ENCODE measurements at places on chromosomes 11 and 22.
A peak's percentile ranks its signal among the peaks of the same experiment; 100 is the strongest.

DNA sequence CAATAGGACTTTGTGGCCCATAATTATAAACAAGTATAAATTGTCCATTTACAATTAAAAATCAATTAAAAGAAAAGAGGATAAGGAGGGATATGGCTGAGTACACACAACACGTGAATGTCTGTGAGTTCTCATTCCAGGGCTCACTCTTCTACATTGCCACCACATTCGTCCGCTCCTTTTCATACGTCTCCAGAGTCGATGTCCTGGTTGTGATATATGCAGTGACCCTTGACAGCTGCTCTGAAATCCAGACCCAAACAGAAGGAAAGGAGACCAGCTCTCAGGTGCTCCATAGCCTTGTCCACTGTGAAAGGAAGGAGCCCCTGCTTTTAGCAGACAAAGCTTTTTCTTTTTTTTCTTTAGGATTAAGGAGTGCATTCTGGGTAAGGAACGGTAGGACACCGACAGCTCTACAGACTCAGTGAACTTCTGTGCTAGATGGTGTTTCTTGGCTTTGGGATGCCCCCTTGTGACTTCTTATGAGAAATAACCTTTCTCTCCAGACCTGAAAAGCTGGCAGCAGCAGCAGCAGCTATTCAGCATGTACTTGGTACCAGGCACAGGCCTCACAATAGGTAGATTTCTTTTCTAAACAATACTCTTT, 19.7 kb upstream of the DNAJB13 start:
- no peak for DNase-seq

DNA sequence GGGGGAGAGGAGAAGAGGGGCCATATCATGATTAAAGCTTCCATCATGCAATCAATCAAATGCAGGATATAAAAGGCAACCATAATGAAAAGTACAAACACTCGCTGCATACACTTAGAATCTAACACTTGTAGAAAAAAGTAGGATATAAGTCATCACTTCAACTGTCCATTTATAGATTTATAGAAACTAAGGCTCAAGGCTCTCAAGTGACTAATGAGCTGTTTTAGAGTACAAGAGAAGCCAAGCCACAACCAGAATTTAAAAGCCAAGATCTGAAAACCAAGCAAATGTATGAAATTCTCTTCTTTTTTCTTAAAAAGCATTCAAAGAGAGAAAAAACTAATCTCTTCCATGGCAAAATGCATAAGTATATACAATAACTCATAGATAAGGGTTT, 160.2 kb upstream of the BLID start:
- no peak for DNase-seq

GRCh38 chr11:64971421-64972233, at the start of gene MAJIN:
MAJIN (minus strand) TSS chr11:64972108; CDS start chr11:64959405, 12,703 bp downstream.
- DNase-seq: peak; percentile 93

DNA sequence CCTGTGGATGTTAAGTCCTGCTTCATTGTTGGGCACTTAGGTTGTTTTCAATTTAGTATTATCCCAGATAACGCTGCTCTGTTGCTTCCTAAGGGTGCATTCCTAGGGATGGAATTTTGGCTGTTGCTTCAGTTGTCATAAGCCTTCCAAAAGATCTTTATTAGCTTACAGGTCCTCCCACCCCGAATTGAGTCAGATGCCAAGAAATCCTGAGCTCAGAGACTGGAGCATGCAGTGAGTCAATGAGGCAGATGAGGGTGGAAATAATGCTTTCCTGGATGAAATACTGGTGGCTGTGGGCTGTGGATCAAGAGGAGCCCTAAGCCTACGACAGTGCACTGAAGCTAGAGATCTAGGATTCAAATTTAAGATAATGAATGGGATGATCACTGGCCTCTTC, 10.7 kb upstream of the IL18BP start:
- no peak for DNase-seq

DNA sequence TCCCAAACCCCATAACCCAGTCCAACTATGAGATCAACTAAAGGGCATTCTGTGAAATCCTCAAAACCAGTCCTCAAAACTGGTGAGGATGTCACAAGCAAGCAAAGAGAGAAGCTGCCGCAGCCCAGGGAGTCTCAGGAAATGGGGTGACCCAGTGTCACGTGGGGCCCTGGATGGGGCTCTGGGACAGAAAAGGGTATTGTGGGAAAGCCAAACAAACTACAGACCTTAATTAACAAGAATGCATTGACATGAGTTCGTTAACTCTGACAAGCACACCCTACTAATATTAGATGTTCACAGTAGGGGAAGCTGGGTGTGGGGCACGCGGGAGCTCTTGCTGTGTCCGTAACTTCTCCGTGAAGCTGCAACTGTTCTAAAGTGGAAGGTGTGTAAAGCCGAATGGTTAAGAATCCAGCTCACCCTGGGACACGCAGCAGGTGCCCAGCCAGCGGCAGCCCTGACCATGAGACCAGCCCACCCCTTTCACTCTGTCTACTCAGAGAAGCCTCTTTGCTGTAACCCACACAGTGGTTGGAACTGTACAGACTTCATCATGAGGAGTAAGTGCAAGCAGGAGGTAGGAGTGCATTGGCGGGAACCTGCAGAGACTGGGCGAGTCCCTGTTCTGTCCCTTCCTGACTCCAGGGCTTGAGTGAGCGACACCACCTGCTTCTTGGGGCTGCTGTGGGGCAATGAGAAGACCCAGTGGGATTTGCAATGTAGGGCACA, 17.9 kb downstream of the LINC01488 start:
- DNase-seq: no peak

GRCh38 chr22:30362651-30363281, 6.0 kb downstream of the CCDC157 start:
- no peak for DNase-seq

- DNase-seq: no peak
Measured at GRCh38 chr11:96278039-96278897, 64.7 kb downstream of the MAML2 start.

- no peak for DNase-seq
Measured at GRCh38 chr11:74695705-74696280, 35.4 kb downstream of the CHRDL2 start.

- no peak for DNase-seq
Measured at GRCh38 chr11:83656796-83657330, 370.7 kb upstream of the CCDC90B start.

DNA sequence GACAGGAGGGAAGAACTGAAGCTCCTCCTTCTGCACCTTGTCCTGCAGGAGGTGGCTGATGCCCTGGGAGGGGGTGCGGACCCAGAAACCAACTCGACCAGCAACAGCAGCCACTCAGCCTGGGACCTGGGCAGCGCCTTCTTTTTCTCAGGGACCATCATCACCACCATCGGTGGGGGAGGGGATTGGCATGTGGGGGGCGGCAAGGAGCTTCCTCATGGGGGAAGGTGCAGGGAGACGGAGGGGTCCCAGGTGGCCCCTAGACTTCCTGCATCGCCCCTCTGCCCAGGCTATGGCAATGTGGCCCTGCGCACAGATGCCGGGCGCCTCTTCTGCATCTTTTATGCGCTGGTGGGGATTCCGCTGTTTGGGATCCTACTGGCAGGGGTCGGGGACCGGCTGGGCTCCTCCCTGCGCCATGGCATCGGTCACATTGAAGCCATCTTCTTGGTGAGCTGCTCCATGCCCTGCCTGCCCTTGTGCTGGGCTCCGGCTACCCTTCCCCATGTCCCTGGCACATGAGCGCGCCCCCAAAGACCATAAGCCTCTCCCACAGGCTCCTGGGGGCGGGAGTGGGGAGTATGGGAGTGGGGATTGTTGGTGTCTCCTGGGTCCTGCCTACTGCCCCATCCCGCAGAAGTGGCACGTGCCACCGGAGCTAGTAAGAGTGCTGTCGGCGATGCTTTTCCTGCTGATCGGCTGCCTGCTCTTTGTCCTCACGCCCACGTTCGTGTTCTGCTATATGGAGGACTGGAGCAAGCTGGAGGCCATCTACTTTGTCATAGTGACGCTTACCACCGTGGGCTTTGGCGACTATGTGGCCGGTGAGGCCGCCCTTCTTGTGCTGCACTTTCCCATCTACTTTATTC, 3.1 kb upstream of the CATSPERZ start:
- no peak for DNase-seq

DNA sequence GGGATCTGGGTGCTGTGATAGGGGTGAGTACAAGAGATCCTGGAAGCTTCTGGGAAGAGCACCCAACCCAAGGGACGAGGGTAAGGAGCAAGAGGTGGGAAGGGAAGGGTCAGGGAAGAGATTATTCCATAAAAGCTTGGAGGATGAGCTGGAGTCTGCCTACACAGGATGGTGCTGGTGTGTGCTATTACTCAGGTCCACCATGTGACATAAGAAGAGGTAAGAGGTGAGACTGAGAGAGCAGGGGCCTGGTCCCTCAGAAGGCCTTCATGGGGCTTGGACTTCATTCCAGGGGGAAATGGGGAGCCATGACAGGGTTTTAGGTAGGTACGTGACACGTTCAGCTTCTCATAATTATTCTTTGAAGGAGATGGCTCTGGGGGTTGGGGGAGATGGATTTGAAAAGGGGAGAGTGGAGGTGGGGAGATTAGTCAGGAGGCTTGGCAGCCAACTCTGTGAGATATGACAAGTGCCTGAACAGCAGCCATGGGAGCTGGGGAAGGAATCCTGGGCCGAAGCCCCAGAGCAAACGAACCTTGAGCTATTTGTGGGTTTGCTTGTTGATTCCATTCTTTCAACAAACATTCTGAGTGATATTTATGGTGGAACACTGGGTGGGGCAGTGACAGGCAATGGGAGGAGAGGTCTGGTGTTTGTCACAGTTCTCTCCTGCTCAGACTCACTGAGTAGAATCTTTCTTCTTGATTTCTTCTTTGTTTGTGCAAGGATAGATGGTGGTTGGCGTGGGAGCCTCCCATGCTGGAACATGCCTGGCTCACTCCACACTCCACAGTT, 11.2 kb upstream of the NCAM1 start:
- no peak for DNase-seq

DNA sequence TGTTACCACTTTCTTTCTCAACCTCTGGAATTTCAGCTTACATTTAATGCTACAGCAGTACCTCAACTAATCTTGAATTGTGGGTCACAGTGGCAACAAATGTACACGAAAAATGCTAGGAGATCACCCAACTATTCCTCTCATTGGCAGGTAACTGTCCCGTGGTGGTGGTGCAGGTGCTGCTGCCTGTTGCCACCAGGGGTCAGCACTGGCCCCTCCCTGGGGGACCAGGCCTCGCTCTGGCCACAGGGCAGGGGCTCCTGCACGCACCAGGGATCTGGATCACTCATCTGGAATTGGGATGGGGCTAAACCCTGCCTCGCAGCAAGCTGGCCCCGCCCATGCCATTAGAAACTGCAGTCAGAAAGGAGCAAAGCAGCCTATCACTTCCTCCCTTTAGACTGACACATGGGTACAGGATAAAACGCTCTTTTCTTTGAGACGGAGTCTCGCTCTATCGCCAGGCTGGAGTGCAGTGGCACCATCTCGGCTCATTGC, 6.9 kb upstream of the POLDIP3 start:
- DNase-seq: peak; percentile 55

DNA sequence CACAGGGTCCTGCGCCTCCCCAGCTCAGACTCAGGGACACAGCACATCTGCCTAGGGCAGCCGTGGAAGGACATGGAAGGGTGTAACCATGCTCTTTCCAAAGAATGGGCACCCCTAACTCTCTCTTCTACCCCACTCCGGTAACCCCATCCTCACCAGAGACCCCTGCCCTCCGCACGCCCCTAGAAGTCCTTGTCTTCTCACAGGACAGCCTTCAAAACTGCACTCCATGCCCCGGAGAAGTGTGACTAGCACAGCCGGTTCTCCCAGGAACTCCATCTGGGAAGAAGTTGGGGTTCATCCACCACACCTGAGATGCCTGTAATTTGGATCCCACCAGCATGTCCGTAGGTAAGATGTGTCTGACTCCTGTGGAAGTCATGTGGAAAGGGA, 25.0 kb downstream of the P2RY2 start:
- no peak for DNase-seq

- no peak for DNase-seq
Measured at GRCh38 chr22:38554281-38554680, 15.7 kb downstream of the DMC1 start.

- no peak for DNase-seq
Measured at GRCh38 chr11:131378931-131379330, 8.5 kb downstream of the NTM start.

DNA sequence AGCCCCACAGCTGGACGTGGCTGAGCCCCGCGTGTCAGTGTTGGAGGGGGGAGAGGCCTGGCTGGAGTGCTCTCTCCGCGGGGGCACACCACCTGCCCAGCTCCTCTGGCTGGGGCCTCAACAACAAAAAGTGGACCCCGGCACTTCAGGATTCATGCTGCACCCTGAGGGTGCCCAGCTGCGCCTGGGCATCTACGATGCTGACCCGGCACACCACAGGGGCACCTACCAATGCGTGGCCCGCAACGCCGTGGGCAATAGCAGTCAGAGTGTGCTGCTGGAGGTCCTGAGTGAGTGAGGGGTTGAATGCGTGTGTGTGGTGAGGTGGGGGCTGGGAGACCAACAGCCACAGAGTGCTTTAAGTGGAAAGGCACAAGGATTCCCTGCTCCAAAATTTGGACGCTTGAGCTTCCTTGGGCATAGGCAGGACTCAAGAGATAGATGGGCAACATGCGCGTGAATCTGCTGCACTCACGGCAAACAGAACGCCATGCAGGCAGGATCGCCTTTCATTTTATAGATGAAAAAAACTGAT, 7.6 kb downstream of the VSIG10L2 start:
- DNase-seq: no peak

DNA sequence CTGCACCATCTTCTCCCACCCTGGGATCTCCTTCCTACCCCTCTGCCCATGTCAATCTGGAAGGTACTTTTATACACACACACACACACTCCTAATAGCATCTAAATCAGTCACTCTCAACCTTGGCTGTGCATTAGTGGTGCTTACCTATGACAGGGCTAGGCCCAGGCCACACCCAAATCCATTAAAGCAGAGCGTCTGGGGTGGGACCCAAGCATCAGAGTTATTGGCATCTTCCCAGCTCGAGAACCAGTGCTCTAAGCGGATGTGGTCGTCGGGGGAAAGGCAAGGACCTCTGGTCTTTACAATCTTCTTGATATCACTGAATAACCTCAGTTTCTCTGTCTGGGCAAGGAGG, 194.6 kb downstream of the TRIM29 start:
- DNase-seq: no peak

- no peak for DNase-seq
Measured at GRCh38 chr11:119511614-119512306, 88.8 kb upstream of the THY1 start.

GRCh38 chr11:66625752-66626149, 9.3 kb downstream of the RBM14 start:
- DNase-seq: no peak

DNA sequence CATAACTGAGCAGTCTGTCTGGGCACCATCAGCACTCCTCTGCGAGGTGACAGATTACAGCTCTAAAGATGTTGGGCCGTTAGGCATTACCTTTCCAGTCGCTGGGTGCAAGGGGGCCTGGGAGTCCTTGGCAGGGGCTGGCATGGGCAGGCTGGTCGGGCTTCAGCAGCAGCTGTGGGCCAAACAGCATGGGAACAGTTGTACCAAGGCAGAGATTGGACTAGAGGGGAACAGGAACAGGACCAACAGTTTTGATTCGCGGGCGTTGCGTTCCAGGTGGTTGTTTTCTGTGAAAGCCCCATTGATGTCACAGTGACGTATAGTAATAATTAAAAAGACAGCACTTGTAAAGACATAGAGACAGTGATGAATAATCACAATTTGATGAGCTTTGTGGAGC, 25.8 kb upstream of the B3GAT1 start:
- no peak for DNase-seq

GRCh38 chr11:19474211-19474610, 233.5 kb upstream of the E2F8 start:
- DNase-seq: no peak

- DNase-seq: no peak
Measured at GRCh38 chr22:30885001-30885366, 83.6 kb downstream of the MORC2 start.
